Activated CD8-positive, alpha-beta memory T cell treated with anti-CD3 and anti-CD28 coated beads for 1 hour (primary cell): ENCODE measurements at places on chromosomes 16 and 17.

DNA sequence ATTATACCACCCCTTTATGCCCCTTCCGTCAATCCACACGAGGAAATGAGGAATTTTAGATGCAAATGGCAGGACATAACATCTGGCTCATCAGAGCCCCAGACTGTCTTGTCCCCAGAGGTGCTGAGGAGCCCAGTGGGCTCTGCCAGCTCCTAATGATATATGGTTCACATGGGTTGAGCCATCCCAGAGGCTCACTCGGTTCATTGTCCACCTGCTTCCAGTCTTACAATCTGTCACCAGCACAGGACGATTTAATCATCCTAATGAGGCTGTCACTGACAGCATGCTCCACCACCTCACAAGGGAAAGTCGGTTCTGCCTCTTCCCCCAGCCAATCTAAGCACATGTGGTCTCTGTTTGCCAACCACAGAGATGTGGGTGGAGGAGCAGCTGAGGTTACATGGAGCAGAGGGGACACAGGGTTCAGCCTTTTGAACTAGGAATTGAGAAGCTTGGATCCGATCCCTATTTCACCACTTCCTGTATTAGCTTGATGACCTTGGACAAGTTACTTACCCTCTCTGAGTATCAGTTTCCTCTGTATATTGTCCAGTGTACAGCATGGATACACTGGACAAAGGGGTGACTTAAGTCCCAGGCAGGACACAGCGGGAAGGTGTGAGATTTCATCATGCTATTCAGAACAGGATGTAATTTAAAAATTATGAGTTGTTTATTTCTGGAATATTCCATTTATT lies 27.0 kb upstream of the DHX8 start:
- no peak for DNase-seq

DNA sequence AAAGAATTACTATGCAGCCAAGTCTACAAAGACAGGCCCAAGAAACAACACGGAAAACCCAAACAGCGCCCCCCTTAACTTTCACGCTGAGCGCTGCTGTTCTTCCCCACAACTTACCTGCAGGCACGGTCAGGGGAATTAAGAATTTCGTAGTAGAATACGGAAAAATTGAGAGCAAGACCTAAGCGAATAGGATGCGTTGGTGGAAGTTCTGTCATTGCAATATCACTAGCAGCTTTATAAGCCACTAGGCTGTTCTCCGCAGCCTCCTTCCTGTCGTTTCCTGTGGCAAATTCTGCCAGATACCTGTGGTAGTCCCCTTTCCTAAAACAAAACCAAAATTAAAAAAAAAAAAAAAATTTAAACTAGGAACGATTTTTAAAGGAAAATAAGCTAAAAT lies 39.0 kb downstream of the YWHAE start:
- DNase-seq = no peak

GRCh38 chr17:42980766-42981397 lies 517 bp downstream of the RUNDC1 start:
- DNase-seq = no peak

GRCh38 chr16:80058214-80058613 lies 457.7 kb upstream of the MAF start:
- no peak for DNase-seq
